ENCODE measurements at places on chromosomes 12 and 14.

GRCh38 chr12:11837216-11837934 lies 187.9 kb downstream of the ETV6 start:
- no peak for DNase-seq

- no peak for DNase-seq
Measured at GRCh38 chr14:51392416-51392815, 152.4 kb downstream of the TMX1 start.

- no peak for DNase-seq
Measured at GRCh38 chr14:96423446-96424108, 31.6 kb downstream of the AK7 start.

DNA sequence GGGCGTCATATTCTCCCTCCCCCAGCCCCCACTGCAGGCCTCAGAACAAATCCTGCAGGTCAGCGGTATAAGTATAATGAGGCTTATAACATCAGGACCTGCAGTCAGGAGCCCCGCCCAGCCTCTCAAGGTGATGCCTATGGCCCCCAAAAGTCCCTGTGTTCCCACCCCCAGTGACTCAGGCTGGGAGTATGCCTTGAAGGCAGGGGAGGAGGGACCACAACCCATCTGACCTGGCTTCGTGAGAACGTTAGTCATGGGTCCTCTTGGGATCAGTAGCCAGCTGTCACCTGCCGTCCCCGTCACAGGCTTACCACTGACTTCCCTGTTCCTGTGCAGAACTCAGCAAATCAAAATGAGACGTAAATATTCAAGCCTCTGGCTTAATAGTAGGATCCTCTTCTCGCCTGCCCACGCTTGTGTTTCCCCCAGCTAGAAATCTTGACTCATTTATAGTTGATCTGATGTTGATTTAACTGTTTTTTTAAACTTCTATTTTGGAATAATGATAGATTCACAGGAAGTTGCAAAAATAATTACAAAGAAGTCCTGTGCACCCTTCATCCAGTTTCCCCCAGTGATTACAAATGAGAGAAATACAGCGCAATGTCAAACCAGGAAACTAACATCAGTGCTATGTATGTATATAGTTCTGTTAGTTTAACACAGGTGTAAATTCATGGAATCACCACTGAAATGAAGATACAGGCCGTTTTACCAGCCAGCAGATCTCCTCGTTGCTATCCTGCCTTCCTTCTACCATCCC lies 107.5 kb downstream of the ADGRD1 start:
- DNase-seq, result no peak
